ENCODE measurements at places on chromosomes 2 and 18. TPM values are rescaled to one million over a fixed set of nuclear protein-coding genes. Genes with fewer than 3 reads are reported as not detected.
A peak's percentile ranks its signal among the peaks of the same experiment; 100 is the strongest.

DNA sequence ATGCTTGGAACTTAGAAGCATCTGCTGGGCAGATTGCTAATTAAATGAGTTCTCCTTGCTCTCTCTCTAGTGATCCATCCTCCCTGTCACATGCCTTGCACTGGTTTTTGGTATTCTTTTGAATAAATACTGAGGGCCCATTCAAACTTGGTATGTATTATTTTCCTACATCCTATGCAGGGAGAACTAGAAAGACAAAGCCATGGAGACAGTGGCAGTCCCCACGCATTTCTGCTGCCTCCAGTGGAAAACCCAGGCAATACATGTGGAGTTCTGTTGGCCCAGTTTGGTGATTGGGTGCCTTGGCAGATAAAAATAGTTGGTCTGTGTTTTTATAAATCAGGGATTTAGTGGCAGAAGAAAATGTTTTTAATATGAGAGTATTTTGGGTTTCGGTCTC is 68.7 kb downstream of the DIS3L2 start:
- H3K4me3 ChIP-seq = no peak overlapping the region
- DNase-seq = no peak
- no peaks in the 10 kb centered on the region for H3K4me1 ChIP-seq
- H3K36me3 ChIP-seq = no peaks in the 10 kb centered on the region

DNA sequence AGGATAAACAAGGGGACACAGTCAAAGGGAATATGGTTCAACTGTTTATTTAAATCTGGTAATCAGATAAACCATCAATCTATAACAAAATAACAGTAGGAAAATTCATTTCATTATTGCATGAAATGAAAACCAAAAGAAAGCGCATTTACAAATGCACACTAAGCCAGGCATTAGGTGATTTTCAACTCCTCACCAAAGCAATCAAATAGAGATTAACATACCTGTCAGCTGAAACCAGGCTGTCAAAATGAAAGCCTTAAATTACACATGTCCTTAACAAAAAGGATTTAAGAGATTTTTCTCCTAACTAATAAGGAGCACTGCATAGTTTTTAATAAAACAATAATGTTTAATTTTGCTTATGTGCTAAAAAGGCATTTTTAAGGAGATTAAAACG is 23.0 kb downstream of the STK39 start:
- no peak overlapping the region for H3K27ac ChIP-seq
- H3K36me3 ChIP-seq = no peaks in the 10 kb centered on the region
- no peak for DNase-seq
- H3K4me1 ChIP-seq = no peaks in the 10 kb centered on the region

- H3K4me1 ChIP-seq = no peaks in the 10 kb centered on the region
- no peak for DNase-seq
- H3K36me3 ChIP-seq = no peaks in the 10 kb centered on the region
- H3K27me3 ChIP-seq = no peaks in the 10 kb centered on the region
- no peak overlapping the region for H3K4me3 ChIP-seq
Measured at GRCh38 chr2:164934401-164935117, 20.8 kb downstream of the SLC38A11 start.

DNA sequence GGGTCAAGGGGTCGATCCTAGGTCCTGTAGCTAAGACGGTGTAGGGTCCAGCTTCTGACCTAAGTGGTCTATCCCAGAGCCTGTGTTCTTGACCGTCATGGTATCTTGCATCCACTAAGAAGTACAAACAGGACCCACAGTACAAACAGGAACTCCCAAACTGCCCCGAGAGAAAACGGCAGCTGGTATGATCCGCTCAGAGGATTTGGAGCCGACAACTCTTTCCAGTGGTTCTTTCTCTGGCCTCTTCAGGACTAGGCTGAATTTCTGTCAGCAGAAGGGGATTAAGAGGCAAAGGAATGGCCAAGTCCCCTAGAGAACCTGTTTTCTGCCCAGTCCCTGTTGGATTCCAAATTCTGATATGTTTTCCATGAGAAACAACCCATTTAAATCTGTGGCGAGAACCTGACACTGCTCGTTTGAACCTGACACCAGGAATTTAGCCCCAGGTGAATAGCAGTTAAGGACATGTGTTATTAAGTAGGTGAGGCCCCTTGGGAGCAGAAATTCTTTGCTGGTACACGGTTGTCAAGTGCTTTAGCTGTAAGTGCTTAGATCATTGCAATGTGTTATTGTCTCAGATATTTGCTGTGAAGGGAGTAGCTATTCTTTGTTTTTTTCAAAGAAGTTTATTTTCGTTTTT is 50.5 kb upstream of the TXNDC2 start:
- H3K27ac ChIP-seq = no peak overlapping the region
- no peak for DNase-seq
- H3K36me3 ChIP-seq = no peaks in the 10 kb centered on the region
- no peaks in the 10 kb centered on the region for H3K4me1 ChIP-seq
- H3K4me3 ChIP-seq = no peak overlapping the region
- H3K27me3 ChIP-seq = no peaks in the 10 kb centered on the region

Gene SERTAD2
- total RNA-seq = 11.5 TPM

GRCh38 chr2:70094978-70095719 is 7.9 kb downstream of the PCBP1 start:
- DNase-seq = peak; percentile 82
- H3K27me3 ChIP-seq = no peaks in the 10 kb centered on the region
- no peak overlapping the region for H3K4me3 ChIP-seq
- peaks cover 35% of the 10 kb centered on the region for H3K4me1 ChIP-seq
- peak overlapping the region; percentile 95 for H3K27ac ChIP-seq

Gene RESP18
- total RNA-seq = not detected

DNA sequence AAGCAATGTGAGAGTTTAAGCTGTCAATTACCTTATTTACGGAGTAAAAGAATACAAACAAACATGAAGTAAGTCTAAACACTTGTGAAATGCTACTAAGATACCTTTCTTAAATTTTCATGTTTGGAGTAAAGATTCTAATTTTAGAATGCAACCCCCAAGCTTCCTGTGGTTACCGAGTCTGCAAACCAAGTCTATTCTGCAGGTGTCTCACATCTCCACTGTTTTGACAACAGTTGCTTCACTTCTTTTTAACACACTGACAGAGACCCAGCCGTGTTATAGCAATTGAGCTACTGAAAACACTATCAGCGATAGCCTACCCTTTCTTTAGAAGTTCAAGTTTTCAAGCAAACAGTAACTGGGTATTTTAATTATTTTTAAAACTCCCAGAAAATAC is 608.3 kb downstream of the ERBB4 start:
- no peaks in the 10 kb centered on the region for H3K27me3 ChIP-seq
- DNase-seq = no peak
- H3K27ac ChIP-seq = no peak overlapping the region
- H3K4me3 ChIP-seq = no peak overlapping the region

GRCh38 chr2:97740590-97741182 is 27.3 kb downstream of the ZAP70 start:
- no peak overlapping the region for H3K4me3 ChIP-seq
- no peaks in the 10 kb centered on the region for H3K27me3 ChIP-seq
- no peak for DNase-seq
- no peaks in the 10 kb centered on the region for H3K36me3 ChIP-seq
- H3K4me1 ChIP-seq = no peaks in the 10 kb centered on the region

DNA sequence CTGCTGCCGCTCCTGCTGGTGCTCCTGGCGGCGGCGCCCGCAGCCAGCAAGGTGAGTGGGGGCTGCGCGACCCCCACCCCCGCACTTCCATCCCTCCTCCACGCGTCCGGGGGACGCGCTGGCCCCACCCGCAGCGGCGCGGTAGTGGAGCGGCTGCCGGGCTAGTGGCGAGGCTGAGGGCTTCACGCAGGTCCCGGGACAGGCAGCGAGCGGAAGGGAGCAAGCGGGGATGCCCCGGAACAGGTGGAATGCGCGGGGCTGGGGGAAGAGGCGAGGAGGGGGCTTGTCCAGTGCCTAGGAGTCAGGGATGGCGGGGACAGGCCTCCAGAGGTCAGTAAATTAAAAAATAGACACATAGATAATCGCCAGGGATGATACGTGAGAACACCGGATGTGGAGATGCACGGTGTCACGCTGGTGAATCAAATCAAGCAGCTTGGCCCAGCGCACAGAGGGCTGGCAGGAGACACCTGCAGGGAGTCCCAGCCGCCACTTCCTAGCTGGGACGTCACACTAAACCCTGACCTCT is 403 bp downstream of the COL4A3 start:
- H3K4me3 ChIP-seq = peak overlapping the region; percentile 58
- H3K4me1 ChIP-seq = no peaks in the 10 kb centered on the region
- H3K36me3 ChIP-seq = no peaks in the 10 kb centered on the region
- no peak overlapping the region for H3K27ac ChIP-seq
- H3K27me3 ChIP-seq = no peaks in the 10 kb centered on the region

GRCh38 chr18:73681912-73682311 is 465.7 kb downstream of the FBXO15 start:
- H3K27me3 ChIP-seq = no peaks in the 10 kb centered on the region
- DNase-seq = no peak
- no peaks in the 10 kb centered on the region for H3K36me3 ChIP-seq
- no peaks in the 10 kb centered on the region for H3K4me1 ChIP-seq
- H3K27ac ChIP-seq = no peak overlapping the region

GRCh38 chr2:56522605-56523089 is 338.9 kb downstream of the CCDC85A start:
- no peaks in the 10 kb centered on the region for H3K27me3 ChIP-seq
- no peak overlapping the region for H3K4me3 ChIP-seq
- peaks cover 7% of the 10 kb centered on the region for H3K4me1 ChIP-seq
- peak; percentile 84 for DNase-seq
- H3K27ac ChIP-seq = no peak overlapping the region

- no peaks in the 10 kb centered on the region for H3K27me3 ChIP-seq
- H3K27ac ChIP-seq = no peak overlapping the region
- no peaks in the 10 kb centered on the region for H3K36me3 ChIP-seq
- H3K4me3 ChIP-seq = no peak overlapping the region
Measured at GRCh38 chr2:148617219-148617618, 27.3 kb upstream of the EPC2 start.

Gene ACMSD
- 38.3 TPM for total RNA-seq

Gene EN1
- total RNA-seq = not detected

GRCh38 chr2:13682540-13683272 is 949.8 kb upstream of the LRATD1 start:
- no peak overlapping the region for H3K27ac ChIP-seq
- no peak for DNase-seq
- H3K4me1 ChIP-seq = no peaks in the 10 kb centered on the region
- no peak overlapping the region for H3K4me3 ChIP-seq
- no peaks in the 10 kb centered on the region for H3K27me3 ChIP-seq
- H3K36me3 ChIP-seq = no peaks in the 10 kb centered on the region

DNA sequence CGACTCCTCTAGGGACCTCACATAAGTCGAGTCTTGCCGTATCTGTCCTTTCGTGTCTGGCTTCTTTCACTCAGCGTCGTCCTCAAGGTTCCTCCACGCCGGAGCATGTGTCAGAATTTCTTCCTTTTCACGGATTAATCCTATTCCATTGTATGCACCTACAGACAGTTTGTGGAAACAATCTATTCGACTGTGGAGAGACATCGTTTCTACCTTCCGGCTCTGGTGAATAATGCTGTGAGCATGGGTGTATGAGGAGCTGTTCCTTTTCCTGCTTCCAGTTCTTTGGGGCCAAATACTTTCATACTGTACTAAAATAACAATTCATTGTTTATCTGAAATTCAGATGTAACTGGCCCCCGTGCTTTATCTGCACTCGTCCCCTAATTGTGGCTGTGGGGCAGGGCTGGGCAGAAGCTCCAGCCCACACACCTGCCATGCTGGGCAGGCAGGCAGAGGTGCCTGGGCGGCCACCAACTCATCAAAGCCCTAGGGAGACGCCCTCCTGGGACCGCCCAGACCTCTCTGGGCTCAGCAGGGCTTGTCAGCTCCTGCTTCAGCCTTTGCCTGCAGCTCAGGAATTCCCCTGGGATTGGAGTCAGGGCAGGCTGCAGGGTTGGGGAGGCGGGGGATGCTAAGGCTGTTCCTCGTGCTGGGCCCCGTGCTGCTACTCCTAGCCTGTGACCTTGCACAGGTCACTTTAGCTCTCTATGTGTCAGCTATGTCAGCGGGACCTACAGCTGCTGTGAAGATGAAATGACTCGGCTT is 14.5 kb downstream of the GPC1 start:
- no peaks in the 10 kb centered on the region for H3K27me3 ChIP-seq
- no peaks in the 10 kb centered on the region for H3K36me3 ChIP-seq
- H3K4me3 ChIP-seq = no peak overlapping the region
- no peak for DNase-seq
- no peak overlapping the region for H3K27ac ChIP-seq

Gene CDH19
- total RNA-seq = 4.1 TPM

DNA sequence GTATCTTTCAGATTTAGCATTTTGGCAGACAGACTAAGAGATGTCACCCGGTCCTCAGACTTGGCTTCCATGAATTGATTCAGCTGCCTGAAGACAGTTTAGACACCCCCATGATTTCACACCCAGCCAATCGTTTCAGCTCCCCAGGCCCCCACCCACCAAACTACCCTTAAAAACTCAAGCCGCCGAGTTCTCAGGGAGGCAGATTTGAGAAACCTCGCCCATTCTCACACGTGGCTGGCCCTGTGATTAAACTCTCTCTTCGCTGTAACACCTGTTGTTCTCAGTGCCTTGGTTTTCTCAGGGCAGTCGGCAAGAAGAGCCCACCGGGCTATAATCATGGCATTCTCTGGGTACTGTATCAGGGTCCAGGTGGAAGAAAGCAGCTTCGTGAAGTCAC is 35.2 kb downstream of the UXS1 start:
- H3K4me1 ChIP-seq = no peaks in the 10 kb centered on the region
- H3K27me3 ChIP-seq = no peaks in the 10 kb centered on the region
- H3K36me3 ChIP-seq = no peaks in the 10 kb centered on the region
- no peak overlapping the region for H3K4me3 ChIP-seq
- DNase-seq = no peak

Gene COLEC11
- 34.5 TPM for total RNA-seq

DNA sequence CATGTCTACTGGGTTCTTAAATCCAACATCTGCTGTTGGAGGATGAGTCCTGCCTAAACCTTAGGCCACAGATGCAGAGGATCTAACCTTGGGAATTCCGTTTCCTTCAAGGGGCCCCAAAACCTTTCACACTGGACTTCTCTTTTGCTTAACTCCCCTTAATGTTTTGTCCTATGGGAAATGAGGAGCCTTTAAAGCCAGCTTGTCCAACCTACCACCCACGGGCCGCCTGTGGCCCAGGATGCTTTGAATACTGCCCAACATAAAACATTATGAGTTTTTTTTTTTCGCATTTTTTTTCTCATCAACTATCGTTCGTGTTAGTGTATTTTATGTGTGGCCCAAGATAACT is 157.2 kb upstream of the SLC1A4 start:
- no peaks in the 10 kb centered on the region for H3K4me1 ChIP-seq
- no peaks in the 10 kb centered on the region for H3K36me3 ChIP-seq
- no peaks in the 10 kb centered on the region for H3K27me3 ChIP-seq
- DNase-seq = no peak
- H3K4me3 ChIP-seq = no peak overlapping the region

DNA sequence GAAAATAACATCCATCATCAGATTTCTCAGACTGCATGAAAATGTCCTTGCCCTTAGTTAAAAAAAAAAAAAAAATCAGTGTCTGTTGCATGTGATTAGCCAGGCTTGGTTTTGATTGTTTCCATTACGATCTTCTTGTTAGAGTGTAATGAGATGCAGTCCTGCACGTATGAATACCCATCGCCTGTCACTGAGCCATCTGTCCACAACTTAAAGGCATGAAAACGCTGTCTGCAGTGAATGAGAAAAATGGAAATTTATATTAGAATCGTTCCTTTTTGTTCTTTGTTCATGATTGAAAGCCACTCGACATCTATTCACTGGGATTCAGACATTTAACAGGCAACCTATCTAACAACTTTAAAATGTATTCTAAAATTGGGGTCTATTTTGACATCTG is 521.7 kb upstream of the SPHKAP start:
- H3K4me1 ChIP-seq = no peaks in the 10 kb centered on the region
- no peak overlapping the region for H3K4me3 ChIP-seq
- no peaks in the 10 kb centered on the region for H3K27me3 ChIP-seq
- H3K27ac ChIP-seq = no peak overlapping the region

Measured in right lobe of liver (tissue), 6 donors.